ENCODE measurements at places on chromosomes 6 and 20.

GRCh38 chr6:145214570-145214969, 520.8 kb downstream of the EPM2A start:
- peak; percentile 45 for DNase-seq

- DNase-seq: peak; percentile 64
Measured at GRCh38 chr6:52233975-52234823, 10.1 kb downstream of the IL17F start.

DNA sequence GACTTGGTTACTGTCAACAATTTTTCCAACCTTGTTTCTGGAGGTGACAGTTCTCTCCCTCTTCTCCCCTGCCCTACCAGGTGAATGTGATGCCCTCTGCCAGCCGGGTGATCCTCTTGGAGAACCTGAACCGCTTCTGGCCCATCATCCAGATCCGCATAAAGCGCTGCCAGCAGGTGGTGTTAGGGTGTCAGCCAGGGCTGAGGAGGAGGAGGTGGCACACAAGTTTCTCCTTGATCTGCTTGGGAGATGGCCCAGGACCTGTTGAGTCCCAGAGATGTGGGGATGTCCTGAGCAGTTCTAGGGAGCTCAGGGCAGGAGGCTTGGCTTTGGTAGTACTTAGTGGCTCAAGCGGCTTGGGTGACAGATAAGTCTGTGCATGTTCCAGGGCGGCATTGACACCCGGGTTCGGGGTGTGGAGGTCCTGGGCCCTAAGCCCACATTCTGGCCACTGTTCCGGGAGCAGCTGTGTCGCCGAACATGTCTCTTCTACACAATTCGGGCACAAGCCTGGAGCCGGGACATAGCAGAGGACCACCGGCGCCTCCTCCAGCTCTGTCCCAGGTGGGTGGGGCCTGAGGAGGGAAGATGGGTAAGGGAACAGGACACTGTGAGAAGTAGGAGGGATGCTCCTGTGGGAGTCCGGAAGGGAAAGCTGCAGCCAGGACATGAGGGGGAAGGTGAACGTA, 21.2 kb downstream of the CUL9 start:
- no peak for DNase-seq

GRCh38 chr6:157989541-157990289, 8.1 kb downstream of the SYNJ2 start:
- peak; percentile 19 for DNase-seq

GRCh38 chr6:47028835-47029360, 13.2 kb downstream of the ADGRF1 start:
- no peak for DNase-seq

- DNase-seq: no peak
Measured at GRCh38 chr6:1836690-1837089, 227.0 kb downstream of the FOXC1 start.

GRCh38 chr6:3228771-3229565, 1.5 kb upstream of the TUBB2B start:
- DNase-seq: peak; percentile 69

DNA sequence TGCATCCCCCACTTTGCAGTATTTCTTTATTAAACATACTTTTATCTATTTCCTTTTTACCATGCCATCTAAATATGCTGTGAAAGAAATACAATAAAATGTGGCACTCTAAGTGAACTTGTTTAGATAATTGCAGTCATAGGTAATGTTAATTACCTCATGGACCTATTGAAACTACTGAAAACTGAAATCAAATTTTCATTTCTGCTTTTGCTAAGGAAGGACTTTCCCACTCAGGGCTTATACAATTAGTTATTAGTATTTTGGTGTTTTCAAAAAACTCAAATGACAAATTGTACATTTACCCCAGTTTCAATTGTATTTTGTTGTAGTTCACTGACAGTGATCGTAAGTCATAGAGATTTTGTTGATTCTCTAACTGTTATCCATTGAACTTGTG, 88.4 kb downstream of the ID4 start:
- DNase-seq: no peak

DNA sequence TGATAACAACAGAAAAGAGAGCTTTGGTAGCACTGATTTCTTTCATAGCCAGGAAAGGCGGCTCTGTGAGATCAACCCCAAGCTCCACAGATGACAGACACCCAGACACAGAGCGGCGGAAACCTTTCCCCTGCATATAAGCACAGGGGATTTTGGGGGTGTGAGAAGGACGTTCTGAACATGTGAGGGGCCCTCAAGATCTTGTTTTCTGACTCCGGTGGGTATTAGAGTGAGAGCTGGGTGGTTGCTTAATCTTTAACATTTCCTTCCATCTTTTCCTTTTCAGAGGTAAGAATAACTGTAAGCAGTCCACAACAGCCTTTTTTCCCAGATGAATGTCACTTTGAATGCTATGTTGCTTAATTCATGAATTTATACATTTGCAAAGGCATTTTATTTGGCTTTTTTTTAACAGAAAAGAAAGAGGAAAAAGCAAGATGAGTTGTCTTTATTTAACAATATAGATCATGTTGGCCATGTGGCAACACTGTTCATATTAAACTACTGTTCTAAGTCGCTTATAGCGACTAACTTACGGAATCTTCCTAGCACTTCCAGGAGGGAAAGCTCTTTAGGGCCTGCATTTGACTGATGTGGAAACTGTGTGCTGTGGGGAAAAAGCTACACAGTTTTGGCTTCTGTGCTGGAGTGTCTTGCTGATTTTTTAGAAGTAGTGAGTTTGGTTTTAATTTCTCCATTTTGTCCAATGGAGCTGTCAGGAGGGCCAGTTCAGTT, 80.5 kb upstream of the NAA20 start:
- DNase-seq: no peak

DNA sequence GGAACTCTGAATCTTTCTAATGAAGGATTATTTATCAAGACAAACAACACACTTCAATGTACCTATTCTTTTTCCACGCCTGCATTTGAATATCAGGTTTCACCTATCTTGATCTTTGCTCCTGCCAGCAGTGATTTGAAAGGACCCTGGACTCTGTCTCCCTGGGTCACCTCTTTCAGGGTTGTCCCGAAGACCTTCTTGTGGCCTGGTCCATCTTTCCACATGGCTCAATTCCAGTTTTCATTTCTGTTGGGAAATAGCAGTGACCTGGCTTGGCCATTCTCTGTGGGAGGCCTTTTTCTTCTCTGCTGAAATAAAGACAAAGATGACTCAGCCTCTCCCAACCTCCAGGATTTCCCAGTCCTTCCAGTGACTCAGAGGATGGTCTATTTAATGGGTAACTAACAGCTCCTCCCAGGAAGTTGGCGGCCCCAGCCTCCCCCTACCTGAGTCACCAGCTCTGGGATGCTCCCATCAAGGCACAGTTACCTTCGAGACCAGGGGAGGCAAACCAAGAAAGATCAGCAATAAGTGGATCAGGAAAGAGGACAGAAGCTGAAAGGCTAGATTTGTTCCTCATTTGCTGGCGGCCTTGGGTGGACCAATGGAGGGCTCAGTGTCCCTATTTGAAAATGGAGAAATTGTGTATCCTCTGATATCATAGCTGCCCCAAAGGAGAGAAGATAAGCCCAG, 120.2 kb upstream of the RNF24 start:
- no peak for DNase-seq

DNA sequence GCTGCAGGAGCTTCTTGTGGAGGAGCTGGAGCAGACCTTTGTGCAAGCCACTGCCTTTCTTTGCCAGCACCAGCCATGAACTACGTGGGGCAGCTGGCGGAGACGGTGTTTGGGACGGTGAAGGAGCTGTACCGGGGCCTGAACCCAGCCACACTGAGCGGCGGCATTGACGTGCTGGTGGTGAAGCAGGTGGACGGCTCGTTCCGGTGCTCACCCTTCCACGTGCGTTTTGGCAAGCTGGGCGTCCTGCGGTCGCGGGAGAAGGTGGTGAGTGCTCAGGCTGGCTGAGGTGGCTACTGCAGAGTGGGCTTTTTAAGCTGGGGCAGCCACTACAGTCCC, 5.1 kb downstream of the LPIN3 start:
- no peak for DNase-seq

- no peak for DNase-seq
Measured at GRCh38 chr6:164114651-164115050, 700.1 kb downstream of the QKI start.

GRCh38 chr6:137602313-137603197, 108.4 kb upstream of the OLIG3 start:
- DNase-seq: peak; percentile 73

GRCh38 chr6:7770601-7771000, 44.7 kb downstream of the BMP6 start:
- DNase-seq: no peak

DNA sequence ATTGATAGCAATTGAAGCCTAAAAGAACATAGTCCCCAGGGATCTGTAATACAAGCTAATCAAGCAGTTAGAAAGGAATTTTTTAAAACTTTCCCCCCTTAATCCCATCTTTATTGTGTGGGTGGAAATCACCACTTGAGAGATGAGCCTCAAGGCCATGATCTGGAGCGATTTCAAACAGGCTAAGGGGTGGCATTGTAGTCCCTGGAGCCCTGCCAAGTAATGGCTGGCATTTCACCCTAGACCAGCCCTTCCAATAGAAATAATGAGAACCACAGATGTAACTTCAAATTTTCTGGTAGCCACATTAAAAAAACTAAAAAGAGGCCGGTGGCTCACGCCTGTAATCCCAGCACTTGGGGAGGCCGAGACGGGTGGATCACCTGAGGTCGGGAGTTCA, 46.9 kb downstream of the PRDM1 start:
- DNase-seq: no peak

DNA sequence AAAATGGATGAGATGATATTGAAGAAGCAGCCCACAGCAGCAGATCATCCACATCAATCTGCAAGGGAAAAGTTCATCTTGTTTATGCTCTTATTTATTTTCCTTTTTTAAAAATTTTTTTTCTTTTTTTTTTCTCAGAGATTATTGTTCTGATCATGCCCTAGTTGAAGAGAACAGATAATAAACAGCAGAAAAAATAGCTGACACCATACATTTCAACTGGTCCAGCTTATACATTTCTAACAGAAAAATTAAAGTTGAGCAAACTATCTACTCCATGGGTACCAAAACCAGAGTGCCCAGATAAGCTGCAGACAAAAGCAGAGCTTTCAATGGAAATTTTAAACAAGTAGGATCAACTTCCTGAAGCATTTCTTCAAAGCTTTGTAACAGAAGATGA, 9.3 kb downstream of the KIAA0319 start:
- no peak for DNase-seq

- no peak for DNase-seq
Measured at GRCh38 chr6:158414851-158415262, 102.6 kb downstream of the TULP4 start.

GRCh38 chr20:38728911-38729642, 4.8 kb downstream of the SLC32A1 start:
- peak; percentile 90 for DNase-seq

DNA sequence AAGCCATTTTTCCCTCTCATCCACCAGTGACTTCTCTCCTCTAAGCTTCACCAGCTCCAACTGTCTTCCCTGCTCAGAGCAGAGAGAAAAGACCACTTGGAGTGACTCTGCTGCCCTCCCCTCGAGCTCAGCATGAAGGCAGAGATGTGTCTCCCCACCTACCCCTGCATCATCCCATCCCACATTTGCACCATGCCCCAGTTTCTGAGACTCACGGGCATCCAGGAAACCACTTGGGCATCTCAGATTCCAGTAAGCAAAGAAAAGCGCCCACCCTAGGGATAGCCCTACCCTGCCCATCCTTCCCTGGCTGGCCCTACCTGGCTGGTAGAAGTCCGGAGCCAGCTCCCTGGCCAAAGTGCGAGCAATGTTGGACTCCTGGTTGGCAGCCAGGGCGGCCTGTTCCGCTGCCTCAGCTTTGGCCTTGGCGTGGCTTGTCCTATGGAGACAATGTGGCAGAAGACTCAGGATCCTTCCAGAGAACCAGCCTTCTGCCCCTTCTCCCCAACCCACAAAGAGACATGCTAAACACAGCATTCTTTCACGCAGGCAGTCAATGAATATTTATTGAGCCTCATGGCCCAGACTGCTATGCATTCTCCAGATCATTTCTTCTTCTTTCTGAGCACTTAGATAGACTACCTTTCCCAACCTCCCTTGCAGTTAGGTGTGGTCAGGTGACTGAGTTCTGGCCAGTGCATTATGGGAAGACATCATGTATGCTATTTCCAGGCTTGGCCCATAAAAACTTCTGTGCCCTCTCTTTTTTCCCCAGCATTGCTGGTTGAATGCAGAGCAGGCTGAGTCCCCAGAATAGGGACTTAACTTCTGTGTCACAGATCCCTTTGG, 68.6 kb downstream of the JPH2 start:
- no peak for DNase-seq

- DNase-seq: no peak
Measured at GRCh38 chr20:36777167-36777566, 3.6 kb upstream of the DSN1 start.

GRCh38 chr6:134810402-134810801, 139.5 kb downstream of the ALDH8A1 start:
- DNase-seq: no peak

DNA sequence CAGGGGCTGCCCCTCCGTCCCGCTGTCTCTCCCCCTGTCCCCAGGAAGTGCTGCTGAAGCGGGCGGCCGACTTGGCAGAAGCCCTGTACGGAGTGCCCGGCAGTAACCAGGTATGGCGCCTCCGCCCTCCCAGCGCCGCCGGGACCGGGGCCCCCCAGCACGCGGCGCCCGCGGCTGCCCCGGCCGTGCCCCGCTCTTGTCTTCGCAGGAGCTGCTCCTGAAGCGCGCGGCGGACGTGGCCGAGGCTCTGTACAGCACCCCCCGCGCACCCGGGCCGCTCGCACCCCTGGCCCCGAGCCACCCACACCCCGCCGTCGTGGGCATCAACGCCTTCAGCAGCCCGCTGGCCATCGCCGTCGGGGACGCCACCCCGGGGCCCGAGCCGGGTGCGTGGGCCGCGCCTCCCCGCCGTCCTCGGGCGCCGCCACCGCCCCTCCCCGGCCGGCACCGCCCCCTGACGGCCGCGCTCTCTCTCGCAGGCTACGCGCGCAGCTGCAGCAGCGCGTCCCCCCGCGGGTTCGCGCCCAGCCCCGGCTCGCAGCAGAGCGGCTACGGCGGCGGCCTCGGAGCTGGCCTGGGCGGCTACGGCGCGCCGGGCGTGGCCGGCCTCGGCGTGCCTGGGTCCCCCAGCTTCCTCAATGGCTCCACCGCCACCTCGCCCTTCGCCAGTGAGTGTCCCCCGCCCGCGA, 48.4 kb downstream of the CPXM1 start:
- DNase-seq: no peak

- DNase-seq: no peak
Measured at GRCh38 chr6:23841116-23841515, 284.9 kb upstream of the NRSN1 start.

DNA sequence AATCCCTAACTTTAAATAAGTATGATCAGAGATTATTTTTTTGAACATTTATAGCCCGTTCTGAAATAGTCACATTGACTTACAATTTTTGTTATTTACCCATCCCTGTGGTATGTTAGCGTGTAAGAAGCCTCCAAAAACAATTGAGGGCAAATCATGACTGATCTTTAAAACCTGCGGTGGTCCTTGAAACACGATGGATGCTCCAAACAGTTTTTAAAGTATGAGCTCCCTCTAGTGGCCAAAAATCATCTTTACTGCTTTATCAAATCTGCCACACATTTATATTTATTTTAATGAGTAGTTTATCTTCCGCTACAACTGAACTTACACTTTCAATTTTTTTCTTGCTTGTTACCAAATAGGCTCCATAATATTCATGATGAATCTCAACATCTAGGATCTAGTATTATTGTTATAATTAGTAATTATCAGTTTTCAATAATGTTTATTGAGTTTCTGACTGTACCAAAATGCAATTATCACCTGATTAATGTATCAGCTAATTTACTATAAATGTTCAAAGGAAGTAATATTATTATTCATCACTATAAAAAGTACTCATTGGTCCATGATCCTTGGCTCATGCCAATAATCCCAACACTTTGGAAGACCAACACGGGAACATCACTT, 52.2 kb downstream of the MARCKS start:
- peak; percentile 88 for DNase-seq

Data from NCI-H82 (cell line).